ENCODE measurements at places on chromosomes 11 and 22.

DNA sequence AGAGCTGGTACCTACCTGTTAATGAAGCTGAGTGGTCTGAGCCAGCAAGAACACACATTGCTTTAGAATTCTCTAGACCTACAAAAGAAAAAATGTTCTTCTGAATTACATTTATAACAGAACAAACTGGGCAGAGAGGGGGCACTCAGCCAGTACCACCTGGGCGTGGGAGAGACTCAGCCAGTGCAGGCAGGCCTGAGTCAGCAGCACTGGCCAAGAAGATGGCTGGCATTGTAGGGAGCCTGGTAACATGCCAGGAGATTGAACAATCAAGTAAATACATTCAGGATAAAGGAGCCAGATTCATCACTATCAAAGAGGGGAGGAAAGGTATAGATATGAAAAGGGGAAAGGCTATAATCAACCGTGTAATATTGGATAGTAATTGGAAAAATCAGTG, 19.9 kb downstream of the SERGEF start:
- no peak for DNase-seq

GRCh38 chr11:121086866-121087265, 14.2 kb upstream of the TECTA start:
- no peak for DNase-seq

GRCh38 chr11:100785148-100785983, 98.3 kb downstream of the ARHGAP42 start:
- no peak for DNase-seq

DNA sequence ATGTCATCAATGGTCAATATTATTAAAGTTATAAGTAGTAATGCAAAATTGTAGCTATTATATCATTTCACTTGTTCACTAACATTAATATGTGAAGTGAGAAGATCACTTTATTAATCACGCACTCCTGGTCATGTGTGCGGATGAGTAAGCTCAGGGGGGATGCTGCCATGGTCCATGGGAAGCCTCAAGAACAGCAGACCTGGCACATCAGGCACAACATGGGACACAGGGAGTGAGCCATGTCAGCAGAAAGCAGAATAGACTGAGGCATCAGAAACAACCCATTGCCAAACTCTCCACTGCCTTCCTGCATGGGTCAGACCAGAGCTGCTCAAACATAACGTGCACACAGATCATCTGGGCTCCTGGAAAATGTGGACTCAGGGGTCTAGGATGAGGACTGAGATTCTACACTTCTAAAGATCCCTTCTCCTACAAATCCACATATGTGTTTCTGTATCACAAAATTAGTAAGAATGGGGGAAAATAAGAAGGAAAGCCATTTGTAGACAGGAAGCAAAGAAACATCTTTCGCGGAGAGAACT, 63.8 kb upstream of the VPREB1 start:
- DNase-seq, result no peak

DNA sequence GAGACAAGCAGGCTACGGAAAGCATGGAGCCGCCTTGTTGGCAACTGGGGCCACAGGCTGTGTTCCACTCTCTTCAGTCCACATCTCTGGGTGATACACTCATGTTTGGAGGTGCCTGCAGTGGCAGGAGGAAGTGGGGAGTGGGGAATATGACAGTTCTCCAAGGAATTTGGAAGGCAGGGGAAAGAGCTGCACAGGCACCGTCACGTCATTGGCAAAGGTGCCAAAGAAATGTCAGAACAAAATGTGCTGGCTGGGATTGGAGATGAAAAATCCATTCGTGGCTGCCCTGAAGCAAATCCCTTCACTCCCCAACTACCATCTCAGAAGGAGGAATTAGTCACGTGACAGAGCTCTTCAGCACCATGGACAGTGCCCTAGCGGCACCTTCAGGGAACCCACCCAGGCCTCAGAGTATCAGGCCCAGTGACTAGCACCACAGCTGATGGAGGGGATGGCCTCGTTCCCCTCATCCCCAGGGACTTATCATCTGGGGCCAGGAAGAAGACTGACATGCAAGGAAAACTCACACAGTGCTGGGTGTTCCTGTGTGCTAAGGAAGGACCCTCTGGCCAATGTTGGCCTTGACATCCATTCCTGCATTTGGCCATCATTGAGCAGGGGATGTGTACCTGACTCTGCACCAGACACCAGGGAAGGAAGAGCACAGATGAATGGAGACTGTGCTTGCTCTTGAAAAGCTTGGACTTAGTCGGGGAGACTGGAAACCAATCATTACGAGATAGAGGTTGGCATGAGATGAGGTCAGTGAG, 48.5 kb upstream of the PRDM11 start:
- no peak for DNase-seq

DNA sequence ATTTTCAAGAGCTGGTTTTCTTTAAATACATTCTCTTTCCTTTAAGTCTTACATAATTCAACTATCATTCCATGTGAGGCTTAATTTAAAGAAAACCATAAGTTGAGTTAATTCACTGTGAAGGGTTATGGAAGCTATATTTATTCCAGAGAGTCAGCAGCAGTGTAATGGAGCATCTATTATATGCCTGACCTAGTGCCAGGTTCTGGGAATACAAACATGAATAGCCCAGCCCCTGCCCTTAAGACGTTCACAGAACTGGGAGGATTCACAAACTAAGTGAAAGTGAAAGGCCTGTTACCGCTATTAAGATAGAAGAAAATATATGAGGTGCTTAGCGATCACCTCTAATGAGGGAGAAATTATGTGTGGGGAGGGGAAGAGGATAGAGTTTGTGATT, 408.9 kb upstream of the CCDC90B start:
- DNase-seq, result no peak

- no peak for DNase-seq
Observed at GRCh38 chr11:20760811-20761210, 91.4 kb downstream of the NELL1 start.

DNA sequence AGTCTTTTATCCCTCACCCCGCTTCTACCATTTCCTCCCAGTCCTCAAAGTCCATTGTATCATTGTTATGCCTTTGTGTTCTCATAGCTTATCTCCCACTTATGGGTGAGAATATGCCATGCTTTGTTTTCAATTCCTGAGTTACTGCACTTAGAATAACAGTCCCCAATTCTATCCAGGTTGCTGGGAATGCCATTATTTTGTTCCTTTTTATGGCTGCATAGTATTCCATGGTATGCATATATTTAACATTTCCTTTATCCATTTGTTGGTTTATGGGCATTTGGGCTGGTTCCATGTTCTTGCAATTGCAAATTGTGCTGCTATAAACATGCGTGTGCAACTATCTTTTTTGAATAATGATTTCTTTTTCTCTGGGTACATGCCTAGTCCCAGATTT, 114.9 kb downstream of the VPREB1 start:
- no peak for DNase-seq

GRCh38 chr22:48622891-48623545, 1204.7 kb downstream of the BRD1 start:
- DNase-seq, result no peak

GRCh38 chr11:83070044-83070701, 1.5 kb downstream of the RAB30 start:
- DNase-seq, result no peak

DNA sequence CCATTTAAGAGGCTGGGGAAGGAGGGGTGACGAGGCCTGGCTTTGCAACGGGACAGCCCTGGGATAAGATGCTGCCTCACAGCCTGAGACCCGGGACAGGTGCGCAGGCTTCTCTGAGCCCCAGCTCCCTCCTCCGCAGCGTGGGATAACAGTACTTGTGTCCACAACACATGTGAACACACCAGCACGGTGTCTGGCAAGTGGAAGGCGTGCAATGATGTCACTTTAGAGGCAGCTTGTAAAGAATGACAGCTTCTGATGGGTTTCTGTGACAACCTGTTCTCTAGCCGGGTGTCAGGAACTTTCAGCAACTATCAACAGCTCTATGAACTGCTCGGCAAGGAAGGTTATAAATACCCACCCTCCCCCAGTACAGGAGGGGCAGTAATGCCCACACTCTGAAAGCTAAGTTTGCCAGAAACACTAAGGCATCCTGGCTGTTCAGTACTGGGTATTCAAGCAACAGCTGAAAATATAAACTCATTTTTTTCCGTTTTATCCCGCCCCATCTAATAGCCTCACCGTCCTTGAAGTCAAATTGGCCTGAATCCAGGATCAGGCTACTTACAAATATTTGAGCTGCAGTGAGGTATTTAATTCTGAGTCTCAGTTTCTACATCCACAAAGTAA, 59.7 kb downstream of the MYH9 start:
- DNase-seq, result no peak

DNA sequence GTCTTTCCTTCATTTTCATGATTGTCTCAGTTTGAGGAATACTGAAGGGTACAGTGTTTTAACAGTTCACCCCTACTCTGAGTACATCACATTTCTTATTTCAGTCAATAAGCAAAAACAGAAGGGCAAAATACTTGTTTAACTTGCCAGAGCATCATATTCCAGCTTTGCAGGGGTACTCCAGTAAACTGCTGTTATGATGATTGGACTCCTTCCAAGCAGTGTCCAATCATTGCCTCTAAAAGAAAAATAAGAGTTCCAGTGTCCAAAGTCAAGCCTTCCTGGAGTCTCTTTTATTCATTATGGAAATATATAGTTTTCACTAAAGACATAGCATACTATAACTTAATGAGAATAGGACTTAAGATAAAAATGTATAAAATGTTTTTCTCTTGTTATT, 105.1 kb downstream of the FANCF start:
- no peak for DNase-seq

GRCh38 chr22:23098718-23099530, 28.6 kb downstream of the GNAZ start:
- DNase-seq, result no peak

DNA sequence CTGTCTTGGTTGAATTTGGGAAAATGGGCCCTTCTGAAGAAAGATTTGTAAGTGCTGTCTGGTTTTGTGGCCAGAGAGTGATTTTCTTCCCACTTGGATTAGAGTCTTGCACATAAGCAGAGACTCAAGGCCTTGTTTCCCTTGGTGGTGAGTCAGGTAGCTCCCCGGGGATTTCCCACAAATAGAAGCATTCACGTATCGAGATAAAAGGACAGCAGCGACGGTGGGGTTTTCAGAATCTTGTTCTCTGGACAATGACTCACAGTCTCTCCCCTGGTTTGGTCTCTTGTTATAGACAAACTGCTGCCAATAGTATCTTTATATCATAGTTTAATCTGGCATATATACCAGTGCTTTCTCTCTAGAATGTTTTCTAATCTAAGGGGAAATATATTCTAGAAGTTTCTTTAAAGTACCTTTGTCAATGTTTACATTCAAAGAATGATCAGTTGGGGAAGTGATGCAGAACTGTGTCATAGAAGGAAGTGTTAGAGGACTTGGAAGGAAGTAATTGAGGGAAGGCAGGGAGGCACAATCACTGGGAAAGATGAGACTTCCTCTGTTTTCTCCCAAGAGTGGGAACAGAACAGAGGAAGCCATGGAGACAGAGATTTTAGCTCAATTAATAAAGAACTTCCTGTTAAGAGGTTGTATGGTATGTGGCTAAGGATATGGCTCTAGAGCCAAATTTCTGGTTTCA, 18.1 kb downstream of the POLA2 start:
- peak; percentile 43 for DNase-seq

DNA sequence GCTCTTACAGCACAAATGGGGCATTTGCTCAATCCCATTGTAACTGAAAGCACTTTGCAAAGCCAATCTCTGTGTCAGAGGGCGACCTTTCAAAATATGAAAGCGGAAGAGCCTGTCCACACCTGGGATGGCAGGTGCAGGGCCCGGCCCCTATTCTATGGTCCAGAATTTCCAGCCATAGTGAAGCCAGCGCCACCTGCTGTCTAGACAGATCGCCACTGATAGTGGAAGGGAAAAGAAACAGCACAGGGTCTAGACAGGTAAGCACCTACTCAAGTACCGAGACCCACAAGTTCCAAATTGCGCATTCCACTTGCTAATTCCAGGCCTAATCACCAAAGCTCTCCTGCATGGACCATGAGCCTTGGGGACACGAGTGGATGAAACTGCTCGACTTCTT, 141.4 kb downstream of the NTM start:
- DNase-seq, result no peak

DNA sequence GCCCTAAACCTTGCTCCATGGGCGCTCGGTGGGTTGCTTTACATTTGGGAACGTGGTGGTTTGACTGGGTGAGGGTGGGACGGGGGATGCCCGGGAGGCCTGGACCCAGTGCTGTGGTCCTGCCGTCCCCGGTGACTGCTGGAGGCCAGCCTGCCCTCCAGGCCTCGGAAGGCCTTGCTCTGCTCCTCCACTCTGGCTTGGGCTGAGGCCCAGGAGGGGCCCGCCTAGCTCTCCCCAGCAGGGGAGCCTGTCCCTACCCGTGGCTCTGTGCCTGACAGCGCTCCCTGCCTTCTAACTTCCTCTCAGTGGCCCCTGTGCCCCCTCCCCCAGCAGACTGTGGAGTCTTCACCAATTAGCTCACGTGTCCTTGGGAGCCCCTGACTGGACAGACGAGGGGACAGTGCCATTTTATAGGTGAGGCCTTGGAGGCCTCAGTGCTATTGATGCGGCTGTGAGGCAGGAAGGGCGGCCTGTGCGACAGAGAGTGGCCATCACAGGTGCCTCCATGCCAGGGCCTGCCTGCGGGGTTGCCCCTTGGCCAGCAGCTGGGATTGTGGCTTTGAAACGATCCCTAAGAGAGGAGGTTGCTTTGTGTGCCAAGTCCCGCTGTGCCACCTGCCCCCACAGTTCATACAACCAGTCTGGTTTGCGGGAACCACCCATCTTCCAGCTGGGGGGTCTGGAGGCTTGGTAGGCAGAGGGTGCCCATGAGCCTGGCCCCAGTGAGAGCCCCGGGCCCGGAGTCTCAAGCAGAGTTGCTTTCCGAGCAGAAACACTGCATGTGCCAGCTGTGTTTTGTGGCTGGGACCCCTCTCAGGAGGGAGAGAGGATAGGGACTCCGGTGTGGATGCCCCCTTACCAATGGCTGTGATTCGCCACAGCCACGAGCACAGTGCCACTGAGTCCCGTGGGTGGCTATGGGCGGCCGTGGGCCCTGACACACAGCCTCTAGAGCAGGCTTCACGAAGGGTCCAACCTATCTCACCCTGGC, 17.7 kb downstream of the TPCN2 start:
- no peak for DNase-seq

DNA sequence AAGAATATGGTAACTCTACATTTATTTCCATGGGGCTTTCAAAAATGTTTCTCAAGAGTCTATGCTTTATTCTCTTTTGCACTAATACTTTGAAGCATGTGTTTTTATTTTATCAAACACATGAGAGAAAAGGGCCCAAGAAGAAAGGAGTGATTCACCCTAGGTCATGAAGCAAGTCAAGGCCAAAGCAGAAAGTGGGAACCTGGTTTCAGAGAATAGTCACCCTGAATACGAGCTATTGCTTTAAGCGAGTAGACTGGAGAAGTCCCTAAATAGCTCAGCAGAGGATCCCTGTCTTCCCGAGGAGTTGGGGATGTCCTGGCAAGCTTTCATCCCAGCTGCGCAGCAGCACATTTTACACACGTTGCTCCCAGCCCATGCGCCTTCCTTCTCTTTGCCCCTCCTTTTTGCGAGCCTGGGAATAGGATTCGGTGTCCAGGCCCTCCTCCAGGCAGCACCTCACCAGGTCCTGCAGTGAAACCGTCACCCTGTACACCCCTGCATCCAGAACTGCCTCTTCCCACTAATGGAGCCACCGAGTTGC, 19.1 kb downstream of the MPEG1 start:
- no peak for DNase-seq

All from activated CD4-positive, CD25-positive, alpha-beta regulatory T cell treated with anti-CD3 and anti-CD28 coated beads, Interleukin-2, amount 50 U/mL, for 72 hours (primary cell).